ENCODE measurements at places on chromosomes 6 and 20.

DNA sequence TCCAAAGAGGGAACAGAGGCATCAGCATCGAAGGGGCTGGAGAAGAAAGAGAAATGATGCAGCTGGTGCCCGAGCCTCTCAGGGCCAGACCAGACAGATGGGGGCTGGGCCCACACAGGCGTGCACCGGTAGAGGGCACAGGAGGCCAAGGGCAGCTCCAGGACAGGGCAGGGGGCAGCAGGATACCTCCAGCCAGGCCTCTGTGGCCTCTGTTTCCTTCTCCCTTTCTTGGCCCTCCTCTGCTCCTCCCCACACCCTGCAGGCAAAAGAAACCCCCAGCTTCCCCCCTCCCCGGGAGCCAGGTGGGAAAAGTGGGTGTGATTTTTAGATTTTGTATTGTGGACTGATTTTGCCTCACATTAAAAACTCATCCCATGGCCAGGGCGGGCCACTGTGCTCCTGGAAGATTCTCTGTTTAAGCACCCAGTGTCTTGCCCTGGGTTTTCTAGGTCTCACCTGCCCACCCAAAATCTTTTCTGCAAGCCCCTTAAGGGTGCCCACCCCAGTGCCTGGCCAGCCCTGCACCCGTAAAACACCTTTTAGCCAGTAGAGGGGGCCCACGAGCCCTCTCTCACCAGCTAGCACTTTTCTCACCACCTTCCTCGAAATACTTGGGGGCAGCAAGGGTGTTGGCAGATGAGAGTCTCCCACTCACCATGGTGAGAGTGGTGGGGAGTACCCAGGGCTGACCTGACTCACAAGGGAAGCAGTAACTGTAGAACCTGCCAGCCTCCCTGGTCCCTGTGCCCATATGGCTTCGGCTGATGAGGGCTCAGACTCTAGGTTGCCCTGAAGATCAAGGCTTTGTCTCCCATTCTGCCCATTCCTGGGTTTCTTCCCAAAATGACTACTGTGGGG is 35.7 kb upstream of the ID1 start:
- DNase-seq, result peak; percentile 78

- DNase-seq, result peak; percentile 85
These were observed 236.8 kb downstream of the PACRG start for GRCh38 chr6:162964488-162965140.

DNA sequence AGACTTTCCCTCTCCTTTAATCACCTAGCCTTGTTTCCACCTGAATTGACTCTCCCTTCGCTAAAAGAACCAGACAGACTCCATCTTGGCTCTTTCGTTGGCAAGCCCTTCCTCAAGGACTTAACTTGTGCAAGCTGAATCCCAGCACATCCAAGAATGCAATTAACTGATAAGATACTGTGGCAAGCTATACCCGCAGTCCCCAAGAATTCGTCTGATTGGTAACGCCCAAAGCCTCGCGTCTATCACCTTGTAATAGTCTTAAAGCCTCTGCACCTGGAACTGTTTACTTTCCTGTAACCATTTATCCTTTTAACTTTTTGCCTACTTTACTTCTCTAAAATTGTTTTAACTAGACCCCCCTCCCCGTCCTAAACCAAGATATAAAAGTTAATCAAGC is 15.6 kb upstream of the MYCT1 start:
- DNase-seq, result no peak

DNA sequence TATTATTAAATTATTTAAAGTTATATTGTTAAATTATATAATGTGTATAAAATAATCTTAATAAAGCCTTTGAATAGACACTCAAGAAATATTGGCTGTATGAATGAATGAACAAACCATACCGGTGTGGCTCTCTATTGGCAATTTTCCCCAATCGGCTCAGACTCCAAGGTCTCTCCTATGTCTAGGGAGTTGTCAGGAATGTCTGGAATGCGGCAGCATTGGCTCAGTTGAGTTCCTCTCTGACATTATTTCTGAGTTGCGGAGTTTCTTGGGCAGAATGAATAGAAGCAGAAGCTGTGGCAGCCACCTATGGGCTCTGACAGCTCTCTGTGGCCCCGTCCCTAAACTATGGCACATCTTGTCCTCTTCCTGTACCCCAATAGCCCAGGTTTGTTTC is 111.0 kb downstream of the SOBP start:
- peak; percentile 66 for DNase-seq

DNA sequence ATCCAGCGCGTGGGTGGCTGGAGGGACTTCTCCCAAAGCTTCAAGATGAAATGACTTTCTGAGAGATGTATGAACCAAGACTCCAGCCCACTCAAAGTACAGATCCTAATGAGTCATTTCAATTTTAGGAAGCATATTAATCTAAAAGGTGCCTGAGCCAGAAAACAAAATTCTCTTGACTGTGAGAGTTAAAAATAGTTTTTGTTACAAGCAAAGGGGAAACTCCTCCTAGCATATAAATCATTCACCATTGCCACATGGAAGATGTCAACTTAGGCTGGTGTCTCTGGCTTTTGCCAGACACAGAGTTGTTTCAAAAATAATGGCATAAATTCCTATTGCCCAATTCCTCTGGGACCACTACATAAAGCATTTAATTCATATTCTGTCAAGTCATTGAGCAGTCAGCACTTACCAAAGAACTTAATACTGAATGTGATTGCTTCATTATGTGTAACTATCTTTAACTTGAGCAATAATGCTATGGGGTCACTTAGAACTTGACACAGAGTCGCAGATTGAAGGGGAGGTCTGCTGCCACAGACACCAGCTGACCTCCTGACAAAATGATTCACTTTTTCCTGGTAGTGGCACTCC is 280.6 kb downstream of the SLC35F1 start:
- no peak for DNase-seq

- no peak for DNase-seq
These were observed 1.2 kb downstream of the HLA-DQA2 start for GRCh38 chr6:32742374-32742773.

- DNase-seq, result no peak
These were observed 67.5 kb downstream of the THEMIS start for GRCh38 chr6:127833336-127833735.

- no peak for DNase-seq
These were observed 37.3 kb upstream of the GJA1 start for GRCh38 chr6:121398127-121398526.

GRCh38 chr6:163570579-163571231 is 156.2 kb downstream of the QKI start:
- no peak for DNase-seq

- no peak for DNase-seq
These were observed 66.3 kb downstream of the SMOC2 start for GRCh38 chr6:168507297-168507696.

GRCh38 chr6:109050012-109050411 is 44.6 kb downstream of the SESN1 start:
- DNase-seq, result no peak

GRCh38 chr20:47444584-47444983 is 57.1 kb upstream of the NCOA3 start:
- DNase-seq, result no peak

DNA sequence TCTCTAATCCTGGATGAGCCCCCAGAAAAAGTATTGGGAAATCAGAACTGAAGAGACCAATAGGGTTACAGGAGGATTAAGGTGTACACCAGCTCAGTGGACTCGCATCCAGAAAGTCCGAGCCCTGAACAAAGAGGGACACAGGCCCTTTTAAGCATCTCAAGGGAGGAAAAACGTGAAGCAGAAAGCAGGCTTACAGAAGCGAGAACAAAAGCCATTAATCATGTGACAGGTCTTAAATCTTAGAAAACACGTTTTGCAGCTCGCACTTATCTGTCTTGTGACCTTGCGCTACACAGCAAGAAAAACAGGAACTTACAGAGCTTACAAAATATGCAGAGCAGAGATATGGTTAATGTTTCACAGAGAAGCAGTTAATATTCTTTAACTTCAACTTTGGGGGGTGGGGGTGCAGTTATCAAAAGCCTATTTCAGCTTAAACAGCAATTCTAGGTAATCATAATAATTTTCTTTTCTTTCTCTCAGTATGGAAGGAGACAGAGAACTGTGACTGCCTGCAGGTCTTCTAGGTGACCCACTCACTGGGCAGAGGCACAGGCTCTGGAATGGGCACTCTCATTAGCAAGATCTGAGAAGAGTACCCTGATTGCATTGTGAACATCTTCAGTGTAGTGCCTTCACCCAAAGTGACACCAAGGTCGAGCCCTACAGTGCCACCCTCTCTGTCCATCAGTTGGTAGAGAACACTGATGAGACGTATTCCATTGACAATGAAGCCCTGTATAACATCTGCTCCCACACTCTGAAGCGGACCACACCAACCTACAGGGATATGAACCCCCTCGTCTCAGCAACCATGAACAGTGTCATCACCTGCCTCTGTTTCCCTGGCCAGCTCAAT is 65.0 kb upstream of the MOCS1 start:
- no peak for DNase-seq

GRCh38 chr20:8571611-8572010 is 439.5 kb downstream of the PLCB1 start:
- DNase-seq, result no peak

DNA sequence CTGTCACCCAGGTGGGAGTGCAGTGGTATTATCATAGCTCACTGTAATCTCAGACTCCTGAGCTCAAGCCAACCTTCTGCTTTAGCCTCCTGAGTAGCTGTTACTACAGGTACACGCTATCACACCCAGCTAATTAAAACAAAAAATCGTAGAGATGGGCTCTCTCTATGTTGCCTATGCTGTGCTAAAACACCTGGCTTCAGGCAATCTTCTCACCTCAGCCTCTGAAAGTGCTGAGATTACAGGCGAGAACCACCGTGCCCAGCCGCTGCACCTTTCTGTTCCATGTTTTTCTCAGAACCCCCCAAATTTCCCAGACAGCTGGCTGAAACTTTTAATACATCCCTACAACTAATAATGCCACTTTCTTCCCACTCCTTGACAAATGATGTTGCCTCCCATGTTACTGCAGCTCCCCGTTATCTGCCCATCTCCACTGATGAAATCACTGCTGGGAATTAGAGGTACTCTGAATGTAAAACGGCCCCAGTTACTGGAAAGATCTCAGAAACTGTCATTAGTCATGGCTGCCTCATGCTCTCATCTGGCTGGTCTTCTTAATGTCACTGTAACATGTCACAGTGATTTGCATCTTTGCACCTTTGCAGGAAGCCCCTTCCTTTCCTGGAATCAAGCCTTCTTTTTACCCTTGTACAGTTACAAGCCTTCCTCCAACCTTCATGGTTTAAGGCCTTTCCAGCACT is 697.5 kb downstream of the PRKN start:
- no peak for DNase-seq

GRCh38 chr6:168231393-168231957 is 88.1 kb downstream of the DACT2 start:
- no peak for DNase-seq

DNA sequence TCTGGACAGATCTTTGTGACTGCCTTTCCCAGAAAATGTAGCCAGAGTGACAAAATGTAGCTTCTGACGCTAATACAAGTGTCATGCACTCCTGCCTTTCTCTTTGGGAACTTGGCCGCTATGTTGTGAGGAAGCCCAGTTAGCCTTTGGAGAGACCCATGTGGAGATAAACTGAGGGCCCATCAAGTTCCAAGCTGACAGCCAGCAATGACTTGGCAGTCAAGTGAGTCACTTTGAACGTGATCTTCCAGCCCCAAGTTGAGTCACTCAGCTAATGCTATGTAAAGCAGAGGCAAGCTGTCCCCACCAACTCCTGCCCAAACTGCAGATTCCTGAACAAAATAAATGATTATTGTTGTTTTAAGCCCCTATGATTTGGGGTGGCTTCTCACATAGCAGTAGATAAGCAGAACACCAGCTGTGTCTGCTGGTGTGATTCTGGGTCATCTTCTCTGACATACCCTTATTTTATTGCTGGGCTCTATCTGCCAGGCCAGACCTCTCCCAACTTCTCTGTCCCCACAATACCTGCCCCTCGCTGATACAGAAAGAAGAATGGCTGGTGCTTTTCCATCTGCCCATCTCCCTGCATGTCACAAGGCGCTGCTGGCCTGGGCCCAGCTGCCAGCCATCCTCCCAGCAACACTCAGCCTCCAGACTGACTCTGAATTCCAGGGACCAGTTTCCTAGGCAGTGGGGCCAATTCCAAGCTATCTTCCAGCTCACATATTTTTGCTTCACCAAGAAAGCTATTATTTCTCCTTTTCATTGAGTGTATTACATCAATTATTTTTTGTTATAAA is 274.8 kb downstream of the LRFN2 start:
- no peak for DNase-seq

- DNase-seq, result no peak
These were observed 582.6 kb upstream of the MMS22L start for GRCh38 chr6:97865612-97866011.

- no peak for DNase-seq
These were observed 142.8 kb downstream of the CLIC5 start for GRCh38 chr6:45872827-45873365.

DNA sequence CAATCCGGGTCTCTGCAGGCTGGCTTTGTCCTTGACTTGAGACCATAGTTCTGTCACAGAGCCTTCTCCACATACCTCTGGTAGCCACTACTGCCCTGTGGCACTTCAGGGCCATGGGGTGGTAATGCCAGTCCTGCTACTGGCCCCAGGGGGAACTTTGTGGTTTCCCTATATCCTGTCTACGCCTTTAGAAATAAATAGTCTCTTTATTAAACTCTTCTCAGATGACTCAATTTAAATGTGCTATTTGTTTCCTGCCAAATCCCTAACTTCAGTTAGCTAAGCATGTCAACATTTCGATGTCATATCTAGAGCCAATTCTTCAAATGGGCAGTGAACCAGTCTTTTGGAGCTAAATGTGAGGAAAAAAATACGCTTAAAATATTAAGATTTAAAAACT is 60.1 kb downstream of the SEL1L2 start:
- DNase-seq, result no peak

DNA sequence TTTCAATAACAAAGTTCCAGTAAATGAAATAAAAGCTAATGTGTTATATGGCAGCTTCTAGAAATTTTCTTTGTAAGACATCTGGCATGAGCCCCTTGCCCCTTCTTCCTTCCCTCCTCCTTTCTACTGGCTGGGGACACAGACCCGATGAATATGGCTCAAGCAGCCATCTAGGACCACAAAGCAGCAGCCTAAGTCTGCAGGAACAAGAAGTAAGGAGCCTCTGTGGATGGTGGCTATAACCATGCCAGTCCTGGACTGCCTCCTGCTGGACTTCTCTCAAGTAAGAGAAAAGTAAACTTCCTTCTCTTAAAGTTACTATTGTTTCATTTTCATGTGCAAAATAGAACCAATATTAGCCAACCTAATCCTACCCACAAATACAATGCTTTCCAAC is 114.9 kb upstream of the DST start:
- DNase-seq, result no peak

DNA sequence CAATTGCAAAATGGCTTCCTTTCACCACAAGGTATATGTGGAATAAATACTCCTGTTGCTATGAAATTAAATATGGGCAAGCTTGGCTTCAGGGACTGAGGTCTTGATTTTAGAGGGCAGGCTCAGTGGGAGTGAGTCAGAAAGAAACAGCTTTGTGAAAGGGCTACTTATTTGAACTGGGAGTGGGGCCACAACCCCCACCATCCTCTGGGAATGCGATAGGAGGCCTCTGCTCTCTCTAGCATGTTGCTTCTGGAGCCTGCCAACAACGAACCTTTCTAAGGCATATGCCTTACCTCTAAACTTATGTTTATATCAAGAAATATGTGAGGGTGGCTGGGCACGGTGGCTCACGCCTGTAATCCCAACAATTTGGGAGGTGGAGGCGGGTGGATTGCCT is 149.7 kb downstream of the LRRC1 start:
- no peak for DNase-seq

GRCh38 chr6:1387538-1387875 is 1.9 kb upstream of the FOXF2 start:
- peak; percentile 76 for DNase-seq
